ENCODE measurements at places on chromosomes 2 and 18. TPM values are rescaled to one million over a fixed set of nuclear protein-coding genes. Genes with fewer than 3 reads are reported as not detected.

EML4 gene
- 62.8 TPM for total RNA-seq

DNA sequence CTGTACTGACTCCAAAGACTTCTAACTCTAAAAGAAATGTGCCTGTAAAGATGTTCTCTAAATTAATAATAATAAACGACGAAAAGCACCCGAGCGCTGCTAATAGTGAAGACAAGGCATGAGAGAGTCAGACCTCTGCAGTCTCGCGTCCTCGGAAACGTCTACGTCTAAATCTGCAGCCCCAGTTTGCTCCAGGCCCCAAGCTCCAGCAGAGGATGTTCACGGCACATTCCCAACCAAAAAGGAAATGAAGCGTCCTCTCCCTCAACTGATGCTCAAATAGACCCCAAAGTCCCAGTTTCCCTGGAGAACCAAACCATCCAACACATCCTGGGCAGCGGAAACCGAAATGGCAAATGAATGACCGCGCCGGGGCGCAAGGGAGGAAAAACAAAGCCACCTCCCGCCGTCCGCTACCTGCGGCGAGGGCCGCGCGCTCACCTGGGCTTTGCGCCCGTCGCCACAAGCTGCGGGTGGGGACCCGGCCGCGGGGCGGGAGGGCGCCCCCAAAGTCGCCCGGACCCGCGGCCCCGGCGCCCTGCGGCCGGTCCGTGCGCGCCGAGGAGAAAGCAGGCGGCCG lies 47.1 kb upstream of the CCDC150 start:
- H3K27me3 ChIP-seq, result peaks cover 2% of the 10 kb centered on the region
- no peak overlapping the region for H3K27ac ChIP-seq
- no peaks in the 10 kb centered on the region for H3K36me3 ChIP-seq
- H3K4me1 ChIP-seq, result no peaks in the 10 kb centered on the region
- DNase-seq, result peak; percentile 67

GRCh38 chr2:206527153-206527552 lies 83.8 kb downstream of the ADAM23 start:
- no peaks in the 10 kb centered on the region for H3K27me3 ChIP-seq
- H3K4me1 ChIP-seq, result no peaks in the 10 kb centered on the region
- no peak for DNase-seq
- no peaks in the 10 kb centered on the region for H3K36me3 ChIP-seq

GRCh38 chr2:148616662-148617061 lies 27.9 kb upstream of the EPC2 start:
- no peak overlapping the region for H3K27ac ChIP-seq
- H3K36me3 ChIP-seq, result no peaks in the 10 kb centered on the region
- no peak for DNase-seq

FAP gene
- not detected for total RNA-seq

- H3K4me3 ChIP-seq, result no peak overlapping the region
- no peaks in the 10 kb centered on the region for H3K4me1 ChIP-seq
- DNase-seq, result peak; percentile 18
- peaks cover 64% of the 10 kb centered on the region for H3K36me3 ChIP-seq
Measured at GRCh38 chr2:230879271-230879882, 14.6 kb downstream of the ITM2C start.

GKN2 gene
- total RNA-seq, result not detected

DNA sequence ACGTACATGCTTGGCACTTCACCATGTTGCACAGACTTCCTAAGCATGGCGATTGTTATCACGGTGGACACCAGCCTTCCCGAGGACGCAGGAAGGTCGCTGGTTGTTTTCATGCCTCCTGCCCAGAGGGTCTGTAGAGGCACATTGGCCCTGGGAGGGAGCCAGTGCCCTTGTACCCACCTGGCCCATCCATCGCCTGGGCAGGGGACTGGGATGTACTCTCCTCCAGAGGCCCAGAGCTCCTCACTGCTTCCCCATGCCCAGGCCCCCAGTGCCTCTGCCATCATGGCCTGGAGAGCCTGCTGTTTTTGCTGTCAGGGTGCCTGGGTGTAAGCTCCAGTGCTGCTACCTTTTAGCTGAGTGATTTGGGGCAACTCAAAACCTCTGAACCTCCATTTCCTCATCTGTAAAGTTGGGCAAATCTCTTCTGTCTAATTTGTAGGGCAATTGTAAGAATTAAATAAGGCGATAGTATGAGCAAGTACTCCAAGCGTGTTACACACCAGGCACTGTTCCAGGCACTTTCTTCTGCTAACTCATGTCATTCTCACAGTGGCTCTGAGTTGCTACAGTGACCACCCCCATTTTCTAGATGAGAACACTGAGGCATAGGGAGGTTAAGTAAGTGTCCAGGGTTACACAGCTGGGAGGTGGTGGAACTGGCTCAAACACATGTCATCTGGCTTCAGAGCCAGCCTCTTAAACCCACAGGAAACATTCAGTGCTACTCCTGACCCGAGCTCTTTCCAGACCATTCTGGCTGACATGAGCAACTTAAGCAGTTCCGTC lies 45.3 kb downstream of the GREB1 start:
- no peaks in the 10 kb centered on the region for H3K27me3 ChIP-seq
- no peak for DNase-seq
- H3K36me3 ChIP-seq, result peaks cover 10% of the 10 kb centered on the region
- H3K4me1 ChIP-seq, result peaks cover 2% of the 10 kb centered on the region
- H3K4me3 ChIP-seq, result no peak overlapping the region

SLC25A12 gene
- 10.8 TPM for total RNA-seq

FRZB gene
- total RNA-seq, result 1.1 TPM

DNA sequence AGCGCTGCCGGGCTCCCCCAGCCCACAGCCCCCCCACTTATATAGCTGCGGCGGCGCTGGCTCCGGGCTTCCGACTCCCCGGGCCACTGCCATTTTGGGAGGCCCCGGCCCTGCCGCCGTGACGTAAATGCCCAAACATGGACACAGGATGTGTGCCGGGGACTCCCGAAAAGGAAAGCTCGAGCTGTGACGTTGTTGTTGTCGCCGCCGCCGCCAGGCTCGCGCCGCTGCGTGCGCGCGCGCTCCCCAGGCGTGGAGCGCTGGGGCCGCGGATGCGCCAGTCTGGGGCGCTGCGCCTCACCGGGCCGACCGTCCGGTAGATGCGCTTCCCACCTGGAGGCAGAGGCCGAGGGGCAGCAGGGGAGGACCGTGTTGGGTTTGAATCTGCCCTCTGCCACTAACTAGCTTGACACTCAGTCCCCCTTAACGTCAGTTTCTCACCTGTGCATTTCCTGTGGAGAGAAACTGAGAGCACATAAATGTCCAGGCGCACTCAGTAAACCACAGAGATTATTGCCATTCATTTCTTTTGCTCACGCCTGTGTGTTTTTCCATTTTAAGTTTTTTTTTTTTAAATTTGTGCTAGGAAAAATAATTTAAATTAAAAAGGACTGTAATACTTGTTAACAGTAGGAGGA lies at the start of gene EGR4:
EGR4 (minus strand) TSS at position 15 of the 638 bp plus-strand sequence. CDS start 231 bp downstream, outside the sequence.
- H3K27me3 ChIP-seq, result peaks cover 35% of the 10 kb centered on the region
- no peak within 1 kb of the TSS for H3K27ac ChIP-seq
- no peaks in the 10 kb centered on the region for H3K36me3 ChIP-seq
- H3K4me3 ChIP-seq, result peak within 1 kb of the TSS; percentile 67
- no peaks in the 10 kb centered on the region for H3K4me1 ChIP-seq
- peak; percentile 94 for DNase-seq

DNA sequence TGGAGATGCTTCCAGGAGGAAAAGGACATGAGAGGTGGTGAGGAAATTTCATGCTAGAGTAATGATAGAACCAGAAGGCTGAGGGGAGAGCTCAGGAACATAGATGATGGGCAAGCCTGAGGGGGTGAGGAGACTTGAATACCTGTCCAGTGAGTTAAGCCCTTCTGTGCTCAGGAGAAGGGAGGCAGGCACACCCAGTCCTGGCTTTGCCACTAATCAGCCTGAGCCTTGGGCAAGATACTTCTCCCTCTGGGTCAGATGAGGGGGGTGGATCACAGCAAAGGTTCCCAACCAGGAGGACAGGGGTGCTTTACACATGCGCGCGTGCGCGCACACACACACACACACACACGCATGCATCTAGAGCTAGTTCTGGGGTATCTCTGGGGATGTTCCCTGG lies 151.6 kb upstream of the MSH6 start:
- peaks cover 2% of the 10 kb centered on the region for H3K4me1 ChIP-seq
- H3K4me3 ChIP-seq, result no peak overlapping the region
- no peaks in the 10 kb centered on the region for H3K36me3 ChIP-seq

GRCh38 chr2:102294802-102295489 lies 16.4 kb upstream of the IL1RL1 start:
- H3K27ac ChIP-seq, result no peak overlapping the region
- no peak overlapping the region for H3K4me3 ChIP-seq
- H3K36me3 ChIP-seq, result no peaks in the 10 kb centered on the region
- DNase-seq, result no peak
- no peaks in the 10 kb centered on the region for H3K4me1 ChIP-seq

DNA sequence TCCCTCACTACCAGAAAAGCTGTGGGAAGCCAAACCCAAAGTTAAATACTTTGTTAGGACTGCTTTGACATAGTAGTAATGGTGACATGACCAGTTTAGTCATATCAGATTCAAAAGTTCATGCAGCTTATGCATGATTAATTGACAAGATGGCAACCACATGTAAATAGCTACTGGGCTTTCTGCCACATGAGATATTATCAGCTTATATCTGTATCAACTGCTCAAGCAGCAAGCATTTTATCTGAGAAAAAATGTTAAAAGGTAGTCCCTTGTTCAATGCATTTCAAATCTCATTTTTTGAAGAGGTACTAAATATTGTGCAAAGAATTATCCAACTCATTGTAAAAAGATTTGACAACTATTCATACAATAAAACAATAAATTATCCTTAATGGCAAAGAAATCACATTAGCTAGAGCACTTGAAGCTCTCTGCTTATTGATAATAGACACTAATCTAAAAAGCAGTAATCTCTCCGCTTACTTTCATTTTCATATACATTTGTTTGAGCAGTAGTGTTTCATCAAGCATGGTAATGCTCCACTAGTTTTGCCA lies 993.6 kb upstream of the NXPH2 start:
- H3K27me3 ChIP-seq, result no peaks in the 10 kb centered on the region
- no peaks in the 10 kb centered on the region for H3K36me3 ChIP-seq
- no peak overlapping the region for H3K4me3 ChIP-seq
- DNase-seq, result no peak
- H3K4me1 ChIP-seq, result no peaks in the 10 kb centered on the region
- H3K27ac ChIP-seq, result no peak overlapping the region

GRCh38 chr18:60804415-60804814 lies 431.8 kb upstream of the MC4R start:
- H3K4me3 ChIP-seq, result peak overlapping the region; percentile 56
- peak overlapping the region; percentile 20 for H3K27ac ChIP-seq
- H3K27me3 ChIP-seq, result peaks cover 11% of the 10 kb centered on the region
- peak; percentile 48 for DNase-seq

IL36B gene
- total RNA-seq, result not detected

SLC38A11 gene
- total RNA-seq, result not detected

- H3K27me3 ChIP-seq, result no peaks in the 10 kb centered on the region
- H3K27ac ChIP-seq, result no peak overlapping the region
- H3K4me3 ChIP-seq, result no peak overlapping the region
- no peak for DNase-seq
Measured at GRCh38 chr2:219752726-219753125, 125.3 kb downstream of the SLC4A3 start.

GRCh38 chr2:2850859-2851258 lies 519.8 kb upstream of the MYT1L start:
- no peaks in the 10 kb centered on the region for H3K4me1 ChIP-seq
- H3K27ac ChIP-seq, result no peak overlapping the region
- no peak for DNase-seq
- H3K27me3 ChIP-seq, result no peaks in the 10 kb centered on the region

AQP12A gene
- total RNA-seq, result not detected

VIT gene
- total RNA-seq, result 0.15 TPM

DNA sequence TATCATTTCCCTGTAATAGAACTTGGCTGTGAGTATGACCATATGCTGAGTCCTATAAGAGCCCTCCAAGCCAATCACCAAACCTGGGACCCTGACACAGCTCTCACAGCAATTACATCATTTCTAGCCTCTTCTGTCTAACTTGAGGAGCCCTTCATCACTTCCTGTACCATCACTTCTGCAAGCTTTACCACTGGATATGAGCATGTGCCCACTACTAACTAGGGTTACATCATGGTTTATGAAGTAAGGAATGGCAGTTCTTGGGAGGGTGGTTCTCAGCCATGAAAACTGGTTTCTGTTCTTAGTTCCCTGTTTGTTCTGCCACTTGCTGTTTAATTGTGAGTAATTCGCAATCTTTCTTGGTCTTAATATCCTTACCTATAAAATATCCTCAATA lies 31.0 kb upstream of the EPB41L3 start:
- H3K36me3 ChIP-seq, result no peaks in the 10 kb centered on the region
- H3K27ac ChIP-seq, result no peak overlapping the region
- no peak overlapping the region for H3K4me3 ChIP-seq
- peaks cover 10% of the 10 kb centered on the region for H3K4me1 ChIP-seq

- H3K4me1 ChIP-seq, result peaks cover 9% of the 10 kb centered on the region
- no peak overlapping the region for H3K27ac ChIP-seq
- no peak for DNase-seq
- H3K36me3 ChIP-seq, result no peaks in the 10 kb centered on the region
- no peak overlapping the region for H3K4me3 ChIP-seq
- H3K27me3 ChIP-seq, result no peaks in the 10 kb centered on the region
Measured at GRCh38 chr2:14235667-14236066, 396.9 kb upstream of the LRATD1 start.

- H3K4me1 ChIP-seq, result no peaks in the 10 kb centered on the region
- DNase-seq, result no peak
- no peak overlapping the region for H3K27ac ChIP-seq
- H3K36me3 ChIP-seq, result no peaks in the 10 kb centered on the region
- H3K27me3 ChIP-seq, result no peaks in the 10 kb centered on the region
Measured at GRCh38 chr18:14748496-14748895, 524 bp downstream of the ANKRD30B start.

GRCh38 chr2:186575302-186575701 lies 14.6 kb upstream of the ITGAV start:
- no peaks in the 10 kb centered on the region for H3K36me3 ChIP-seq

- no peaks in the 10 kb centered on the region for H3K27me3 ChIP-seq
- no peak overlapping the region for H3K27ac ChIP-seq
- H3K4me1 ChIP-seq, result no peaks in the 10 kb centered on the region
- DNase-seq, result peak; percentile 82
- H3K36me3 ChIP-seq, result peaks cover 15% of the 10 kb centered on the region
Measured at GRCh38 chr2:231297108-231297908, 98.2 kb upstream of the B3GNT7 start.

- H3K4me1 ChIP-seq, result peaks cover 8% of the 10 kb centered on the region
- H3K27ac ChIP-seq, result no peak overlapping the region
- H3K27me3 ChIP-seq, result no peaks in the 10 kb centered on the region
- DNase-seq, result no peak
Measured at GRCh38 chr2:47741637-47742036, 41.3 kb upstream of the MSH6 start.

RIT2 gene
- 1.3 TPM for total RNA-seq

CLASP1 gene
- total RNA-seq, result 45.9 TPM

Data from H9 (cell line).